Fibroblast of pulmonary artery (primary cell): ENCODE measurements at places on chromosomes 4 and X.

DNA sequence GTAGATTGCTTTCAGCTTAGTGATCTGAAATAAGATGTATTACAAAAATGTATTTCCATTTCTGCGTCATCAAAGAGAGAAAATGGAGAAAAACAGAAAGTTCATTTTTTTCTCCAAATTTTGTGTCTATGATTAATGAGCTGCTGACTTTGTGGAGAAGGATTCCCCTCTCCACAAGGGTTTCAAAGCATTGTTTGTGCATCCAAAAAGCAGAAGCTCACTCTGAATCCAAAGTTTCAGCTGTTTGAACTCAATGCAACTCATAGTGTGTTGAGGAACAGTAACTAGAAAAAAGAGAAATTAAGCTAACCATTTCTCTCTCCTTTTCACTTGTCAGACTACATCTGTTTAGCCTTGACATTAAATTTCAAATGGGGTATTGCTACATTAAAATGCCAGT is 62.9 kb upstream of the SLC7A11 start:
- no peak for DNase-seq

DNA sequence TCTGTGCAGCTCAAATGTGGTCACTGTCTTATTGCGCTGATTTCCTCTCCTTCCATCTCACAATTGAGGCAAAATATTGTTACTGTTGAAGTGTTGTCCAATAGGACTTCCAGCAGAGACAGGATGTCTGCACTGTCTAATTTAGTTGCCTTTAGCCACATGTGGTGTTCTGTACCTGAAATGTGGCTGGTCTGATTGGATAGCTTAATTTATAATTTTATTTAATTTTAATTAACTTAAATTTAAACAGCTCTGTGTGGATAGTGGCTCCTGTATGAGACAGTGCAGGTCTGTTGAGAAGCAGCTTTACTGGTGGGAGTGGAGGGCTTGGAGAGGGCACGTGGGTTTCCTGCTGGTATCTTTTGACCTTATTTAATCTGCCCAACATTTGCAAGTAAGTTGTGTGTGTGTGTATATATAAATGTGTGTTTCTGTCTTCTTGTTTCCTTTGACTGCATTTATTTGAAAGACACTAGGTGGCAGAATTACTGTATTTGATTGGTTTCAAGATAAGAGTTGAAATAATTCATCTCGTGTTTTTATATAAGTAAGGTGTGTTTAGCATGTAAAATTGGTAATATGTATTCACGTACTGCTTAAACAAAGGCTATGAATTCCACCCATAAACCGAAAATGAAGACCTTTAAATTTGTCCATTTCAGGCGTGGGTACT is 55.3 kb upstream of the MSANTD1 start:
- peak; percentile 29 for DNase-seq

DNA sequence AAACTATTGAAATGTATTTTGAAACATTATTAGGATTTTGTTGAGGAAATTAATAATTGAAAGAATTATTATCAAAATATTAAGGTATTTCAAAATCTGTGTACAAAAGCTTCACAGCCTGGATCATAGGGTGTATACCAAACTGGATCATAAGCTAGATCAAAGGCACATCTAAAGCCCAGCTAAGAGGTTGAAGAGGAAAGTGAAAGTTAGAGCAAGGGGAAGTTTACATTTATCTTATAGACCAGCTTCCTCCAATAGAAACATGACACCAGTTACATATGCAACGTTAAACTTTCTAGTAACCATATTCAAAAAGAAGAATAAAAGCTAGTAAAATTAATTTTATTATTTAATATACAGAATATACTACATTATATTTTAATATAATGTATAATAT is 227.2 kb upstream of the BMP3 start:
- DNase-seq, result no peak

GRCh38 chr4:61630548-61630947 is 430.4 kb downstream of the ADGRL3 start:
- DNase-seq, result no peak

- peak; percentile 42 for DNase-seq
Observed at GRCh38 chr4:147975933-147976928, 244.3 kb downstream of the ARHGAP10 start.

DNA sequence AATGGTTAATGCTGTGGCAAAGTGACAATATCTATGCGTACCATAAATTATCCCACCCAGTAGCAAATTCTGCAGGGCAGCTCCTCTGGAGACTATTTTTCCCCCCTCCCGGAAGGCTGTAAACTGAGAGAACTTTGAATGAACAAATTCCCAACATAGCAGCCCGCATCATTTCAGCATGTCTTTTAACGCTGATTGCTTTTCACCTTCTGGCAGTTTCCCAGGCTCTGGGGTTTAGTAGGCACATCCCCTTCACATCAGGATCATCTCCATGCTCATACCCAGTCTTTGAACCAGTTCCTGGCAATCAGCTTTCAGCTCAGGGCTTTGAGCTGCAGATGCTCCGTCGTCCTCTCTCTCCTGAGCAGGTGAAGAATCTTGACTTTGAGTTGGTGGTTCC is 26.6 kb upstream of the WDR1 start:
- DNase-seq, result no peak

DNA sequence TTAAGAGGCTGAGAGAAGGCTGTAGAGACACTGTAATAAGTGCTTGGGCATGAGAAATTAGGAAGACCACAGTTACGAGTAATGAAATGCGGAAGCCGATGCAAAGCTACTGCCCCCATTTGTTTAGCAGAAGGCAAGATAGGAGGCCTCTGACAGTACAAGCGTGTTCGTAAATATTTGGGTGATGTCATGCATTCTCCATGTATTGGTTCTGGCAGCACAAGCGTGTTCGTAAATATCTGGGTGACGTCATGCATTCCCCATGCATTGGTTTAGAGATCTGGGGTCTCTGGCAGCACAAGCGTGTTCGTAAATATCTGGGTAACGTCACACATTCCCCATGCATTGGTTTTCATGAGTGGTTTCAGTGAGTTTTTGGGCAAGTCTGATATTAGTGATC is 661.5 kb upstream of the FRG1 start:
- peak; percentile 0 for DNase-seq

- DNase-seq, result no peak
Observed at GRCh38 chrX:7120878-7121219, 26.7 kb upstream of the STS start.

GRCh38 chr4:181364504-181364903 is 878.7 kb upstream of the TENM3 start:
- no peak for DNase-seq

- no peak for DNase-seq
Observed at GRCh38 chr4:25656031-25656430, 380 bp downstream of the SLC34A2 start.

DNA sequence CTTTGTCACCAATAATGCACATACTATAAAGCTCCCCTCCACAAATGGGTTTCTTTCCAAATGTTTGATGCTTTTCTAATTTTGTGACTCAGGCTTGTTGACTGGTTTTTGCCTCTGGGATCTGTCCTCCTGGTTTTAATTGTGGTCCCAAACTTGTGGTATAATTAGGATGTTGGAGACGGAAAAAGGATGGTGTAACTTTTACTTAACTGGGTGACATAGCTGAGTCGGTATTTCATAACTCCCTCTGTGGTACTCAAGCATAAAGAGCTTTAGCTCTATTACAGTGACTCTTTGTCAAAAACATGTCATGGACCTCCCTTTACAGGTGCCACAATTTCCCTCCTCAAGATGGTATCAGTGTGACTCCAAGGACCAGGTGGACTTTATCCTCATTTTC is 119.7 kb upstream of the RBPJ start:
- DNase-seq, result no peak

GRCh38 chr4:170672381-170672965 is 582.7 kb upstream of the AADAT start:
- DNase-seq, result peak; percentile 47

DNA sequence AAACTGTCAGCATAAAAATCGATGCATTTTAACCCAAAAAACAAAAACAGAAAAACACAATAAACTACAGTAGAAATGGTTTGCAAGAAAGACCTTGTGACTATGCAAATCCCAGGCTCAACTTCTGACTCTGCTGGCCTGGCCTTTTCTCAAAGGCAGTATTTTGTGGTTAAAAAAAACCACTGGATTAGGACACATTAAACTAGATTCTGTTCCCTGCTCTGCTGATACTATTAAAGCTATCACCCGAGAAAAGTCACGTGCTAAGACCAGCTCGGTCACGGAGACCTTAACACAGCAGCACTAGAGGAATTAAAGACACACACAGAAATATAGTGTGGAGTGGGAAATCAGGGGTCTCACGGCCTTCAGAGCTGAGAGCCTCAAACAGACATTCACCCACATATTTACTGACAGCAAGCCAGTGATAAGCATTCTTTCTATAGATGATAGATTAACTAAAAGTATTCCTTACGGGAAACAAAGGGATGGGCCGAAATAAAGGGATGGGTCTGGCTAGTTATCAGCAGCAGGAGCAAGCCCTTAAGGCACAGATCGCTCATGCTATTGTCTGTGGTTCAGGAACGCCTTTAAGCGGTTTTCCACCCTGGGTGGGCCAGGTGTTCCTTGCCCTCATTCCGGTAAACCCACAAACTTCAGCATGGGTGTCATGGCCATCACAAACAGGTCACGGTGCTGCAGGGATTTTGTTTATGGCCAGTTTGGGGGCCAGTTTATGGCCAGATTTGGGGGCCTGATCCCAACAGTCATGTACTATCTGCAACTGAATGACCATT is 16.1 kb downstream of the CBR4 start:
- no peak for DNase-seq

- DNase-seq, result no peak
Observed at GRCh38 chr4:92522356-92522755, 218.6 kb downstream of the GRID2 start.

GRCh38 chrX:55488006-55488592 is 1.5 kb downstream of the USP51 start:
- no peak for DNase-seq

GRCh38 chrX:25650216-25650820 is 487.8 kb upstream of the MAGEB18 start:
- DNase-seq, result peak; percentile 10

DNA sequence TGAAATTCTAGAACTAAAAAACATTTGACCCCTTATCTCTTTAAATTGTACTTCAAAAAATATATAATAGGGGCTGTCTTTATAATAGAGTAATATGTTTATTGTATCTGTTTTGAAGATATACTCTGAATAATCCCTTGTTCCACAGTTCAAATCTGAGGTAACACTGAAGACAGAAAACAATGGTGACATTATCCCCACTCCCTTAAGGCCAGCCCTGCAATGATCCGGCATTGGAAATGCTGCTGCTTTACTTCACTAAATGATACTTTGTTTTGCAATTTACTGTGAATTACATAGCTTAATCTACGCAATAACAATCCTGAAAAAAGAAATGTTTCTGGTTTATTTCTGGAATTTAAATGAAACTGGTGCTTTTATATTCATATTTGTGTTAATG is 34.4 kb upstream of the ZFP42 start:
- DNase-seq, result no peak

GRCh38 chr4:145528601-145529000 is 46.9 kb downstream of the SMAD1 start:
- DNase-seq, result no peak

DNA sequence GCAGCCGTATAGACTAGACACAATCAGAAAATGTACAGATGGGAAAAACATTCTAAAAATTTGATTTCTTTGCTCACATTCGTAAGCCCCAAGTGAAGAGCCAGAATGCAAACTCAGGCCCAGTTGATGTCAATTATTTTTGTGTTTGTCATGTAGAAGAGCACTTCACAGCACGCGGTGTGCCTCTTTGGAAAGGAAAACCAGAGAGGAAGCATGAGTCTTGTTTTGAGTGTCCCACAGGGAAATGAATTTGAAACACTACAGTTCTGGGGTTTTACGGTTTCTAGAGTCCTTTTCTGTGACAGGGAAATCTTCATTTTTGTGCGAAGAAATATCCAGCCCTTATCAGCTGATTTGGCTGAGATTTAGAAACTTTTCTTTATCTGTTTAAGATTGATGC is 554.6 kb upstream of the BOD1L1 start:
- DNase-seq, result no peak

- DNase-seq, result no peak
Observed at GRCh38 chr4:87257523-87257922, 37.1 kb upstream of the KLHL8 start.

GRCh38 chr4:137994853-137995252 is 247.3 kb downstream of the SLC7A11 start:
- peak; percentile 6 for DNase-seq

GRCh38 chr4:80045786-80046185 is 27.2 kb downstream of the ANTXR2 start:
- DNase-seq, result peak; percentile 86

DNA sequence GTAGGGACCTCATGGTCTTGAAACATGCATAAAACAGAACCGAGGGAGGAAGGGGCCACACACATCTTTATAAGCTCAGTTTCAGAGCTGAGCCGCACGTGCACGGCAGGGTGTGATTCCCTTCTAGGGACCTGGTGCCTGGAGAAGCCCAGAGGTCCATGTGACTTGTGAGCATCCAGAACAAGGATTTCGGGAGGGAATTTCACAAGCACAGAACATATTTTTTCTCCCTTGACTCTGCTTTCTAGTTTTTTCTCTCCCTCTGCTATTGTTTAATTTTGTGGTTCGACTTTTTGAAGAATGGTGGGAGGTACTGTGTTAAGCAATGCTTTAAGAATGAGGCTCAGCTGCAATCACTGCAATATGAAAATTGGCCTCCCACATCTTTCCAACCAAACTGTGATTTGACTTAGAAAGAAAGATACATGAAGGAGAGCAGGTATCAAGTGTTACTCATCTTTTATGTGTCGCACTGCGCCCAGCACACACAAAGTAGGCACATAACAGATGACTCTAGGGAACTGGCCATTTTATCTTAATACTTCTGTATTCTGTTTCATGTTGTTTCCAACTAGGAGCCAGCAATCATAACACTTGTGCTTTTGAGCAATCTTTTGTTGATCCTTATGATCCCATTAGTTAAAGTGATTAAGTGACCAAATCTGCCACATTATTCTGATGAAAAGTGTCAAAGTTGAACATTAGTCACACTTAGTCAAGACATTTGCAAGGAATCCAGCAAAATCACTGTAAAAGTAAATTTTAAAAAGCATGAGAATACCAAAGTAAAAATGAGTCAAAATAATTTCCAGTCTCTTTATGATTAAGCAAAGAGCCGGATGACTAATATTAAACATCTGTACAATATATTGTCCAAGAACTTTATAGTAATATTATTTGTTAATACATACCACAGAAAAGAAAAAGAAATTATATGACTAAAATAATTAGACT is 86.4 kb downstream of the SHISA3 start:
- DNase-seq, result peak; percentile 64

DNA sequence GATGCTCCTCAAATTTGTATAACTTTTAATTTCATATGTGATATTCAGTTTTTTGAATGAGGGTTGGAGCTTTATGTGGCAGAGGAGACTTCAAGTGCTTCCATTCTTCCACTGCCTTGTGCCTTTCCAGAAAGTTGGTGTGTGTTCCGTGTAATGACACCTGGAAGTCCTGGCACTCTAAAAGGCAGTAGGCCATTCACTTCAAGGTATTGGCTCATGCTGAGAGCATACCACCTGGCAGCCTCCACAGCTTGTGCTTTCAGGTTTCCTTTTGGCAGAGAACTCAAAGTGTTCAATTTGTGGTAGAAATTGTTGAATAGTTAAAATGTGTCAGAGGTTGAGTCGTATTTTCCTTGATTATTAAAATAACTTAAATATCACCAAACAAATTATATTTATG is 49.6 kb downstream of the GRIA2 start:
- DNase-seq, result no peak

- DNase-seq, result no peak
Observed at GRCh38 chr4:101956068-101956825, 165.7 kb downstream of the BANK1 start.

- no peak for DNase-seq
Observed at GRCh38 chrX:18887177-18887824, 96.6 kb downstream of the PHKA2 start.
